ENCODE measurements at places on chromosomes 12 and 14.

- no peak for DNase-seq
Observed at GRCh38 chr14:88264116-88264515, 59.0 kb downstream of the KCNK10 start.

DNA sequence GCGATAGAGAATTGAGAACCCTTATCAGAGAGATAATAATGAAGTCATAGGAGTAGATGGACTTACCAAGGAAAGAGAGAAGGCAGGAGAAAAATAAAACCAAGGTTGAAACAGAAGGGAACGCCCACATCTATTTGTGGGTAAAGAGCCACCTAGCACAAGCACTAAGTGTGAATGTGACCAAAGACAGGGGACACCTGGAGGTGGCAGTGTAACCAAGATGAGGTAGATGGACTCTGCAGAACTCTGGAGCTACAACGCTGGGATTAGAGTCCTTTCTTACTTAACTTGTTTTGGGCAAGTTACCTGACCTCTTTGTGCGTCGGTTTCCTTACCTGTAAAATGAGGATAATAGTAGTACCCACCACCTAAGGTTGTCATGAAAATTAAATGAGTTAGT, 101.9 kb downstream of the SLC5A8 start:
- no peak for DNase-seq

DNA sequence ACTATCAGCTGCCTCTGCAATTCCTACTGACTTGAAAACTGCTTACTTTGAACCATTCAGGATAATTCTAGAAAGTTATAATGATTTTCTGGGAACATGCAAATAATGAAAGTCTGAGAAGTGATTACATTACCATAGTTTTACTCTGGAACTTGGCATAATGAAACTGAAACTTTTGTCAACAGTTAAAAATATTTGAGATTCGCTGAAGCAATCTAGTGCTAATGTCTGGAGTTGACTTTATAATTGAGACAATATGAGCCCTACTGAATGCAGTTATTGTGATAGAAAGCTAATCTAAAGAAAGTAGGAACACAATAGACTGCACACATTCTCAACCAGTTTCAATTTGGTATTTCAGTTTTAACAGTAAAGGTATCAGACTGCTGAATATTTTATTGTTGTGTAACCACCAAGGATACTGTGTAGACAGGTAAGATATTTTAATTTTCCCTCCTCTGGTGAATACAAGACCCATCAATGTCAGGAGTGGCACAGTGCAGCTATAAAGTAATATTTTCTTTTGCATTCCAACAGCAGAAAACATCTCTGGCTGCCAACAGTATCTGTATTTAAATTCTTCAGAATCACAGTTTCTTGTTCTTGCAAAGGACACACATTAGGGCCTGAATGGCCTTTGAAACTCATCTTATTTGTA, 483.5 kb downstream of the ATP23 start:
- DNase-seq: no peak

DNA sequence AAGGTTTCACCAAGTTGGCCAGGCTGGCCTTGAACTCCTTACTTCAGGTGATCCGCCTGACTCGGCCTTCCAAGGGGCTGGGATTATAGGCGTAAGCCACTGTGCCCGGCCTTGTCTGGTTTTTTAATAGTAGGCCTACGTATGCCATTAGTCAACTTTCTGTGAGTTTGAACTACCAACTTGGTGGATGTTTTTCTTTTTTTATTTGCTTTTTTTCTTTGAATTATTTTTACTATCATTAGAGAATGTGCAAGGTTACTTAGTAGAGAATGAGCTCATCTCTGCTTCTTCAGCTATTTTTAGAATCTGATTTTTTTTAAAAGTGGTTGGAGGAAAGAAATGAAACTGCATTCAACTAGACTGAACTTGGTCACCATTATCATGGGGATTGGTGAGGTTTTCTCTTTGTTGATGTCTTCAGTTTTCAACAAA, 51.4 kb downstream of the HMGA2 start:
- no peak for DNase-seq

- no peak for DNase-seq
Observed at GRCh38 chr14:92970271-92970670, 47.3 kb downstream of the CHGA start.

GRCh38 chr12:31003861-31004640, 69.6 kb upstream of the DDX11 start:
- DNase-seq: no peak

GRCh38 chr14:51862176-51862796, 1.9 kb downstream of the GNG2 start:
- no peak for DNase-seq

DNA sequence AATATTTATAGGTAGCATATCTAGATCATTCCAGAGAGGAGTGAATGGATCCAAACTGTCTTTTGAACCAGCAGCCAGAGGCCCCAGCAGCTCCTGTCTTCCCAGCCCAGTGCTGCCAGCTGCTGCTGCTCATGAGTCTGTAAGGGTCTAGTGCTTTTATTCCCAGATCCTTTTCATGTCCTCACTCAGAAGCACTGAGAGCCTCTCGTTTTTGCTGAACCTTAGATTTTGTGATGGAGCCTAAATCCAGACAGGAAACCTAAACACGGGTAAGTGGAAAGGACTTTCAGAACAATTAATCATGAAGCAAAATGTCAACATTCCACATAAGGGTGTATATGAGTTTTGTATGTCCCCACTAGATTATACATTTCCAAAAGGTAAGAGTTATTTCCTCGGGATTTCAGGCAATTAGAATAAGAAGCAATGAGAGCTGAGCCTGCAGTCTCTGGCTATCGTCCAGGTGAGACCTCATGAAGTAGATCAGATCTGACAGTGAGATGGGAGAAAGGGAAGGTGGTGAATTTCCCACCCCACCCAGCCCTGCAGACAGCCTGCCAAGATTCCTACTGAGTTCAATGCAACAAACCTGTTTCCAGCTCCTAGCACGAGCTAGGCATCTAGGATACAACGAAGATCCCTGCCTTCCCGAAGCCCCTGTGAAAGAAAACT, 84.4 kb downstream of the NINJ2 start:
- no peak for DNase-seq

DNA sequence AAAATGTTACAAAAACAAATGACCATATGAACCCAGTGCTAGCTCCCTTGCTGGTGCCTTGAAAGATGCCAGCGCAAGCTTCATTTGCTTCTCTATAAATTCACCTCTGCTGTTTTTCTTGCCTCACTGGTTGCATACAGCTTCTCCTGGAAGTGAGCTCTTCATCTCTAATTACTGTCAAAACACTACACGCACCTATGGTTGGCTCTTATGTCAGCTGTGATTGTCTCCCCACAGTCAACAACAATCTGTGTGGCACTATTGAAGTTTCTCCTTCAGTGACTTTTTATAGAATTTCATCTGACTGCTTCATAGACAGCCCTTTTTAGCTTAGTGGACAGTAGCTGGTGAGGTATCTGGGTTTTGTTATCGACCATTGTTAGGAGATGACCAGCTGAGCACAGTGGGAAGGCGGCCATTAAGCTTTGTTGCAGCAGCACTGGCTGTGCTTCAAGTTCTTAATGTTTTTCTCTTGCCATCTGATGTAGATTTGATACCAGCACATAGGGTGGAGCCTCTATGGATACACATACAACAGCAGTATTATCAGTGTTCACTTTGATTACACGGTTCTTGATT, 131.8 kb downstream of the KITLG start:
- no peak for DNase-seq

- DNase-seq: no peak
Observed at GRCh38 chr12:12086973-12087692, 16.4 kb downstream of the BCL2L14 start.

GRCh38 chr12:74449872-74450271, 87.8 kb upstream of the ATXN7L3B start:
- no peak for DNase-seq

DNA sequence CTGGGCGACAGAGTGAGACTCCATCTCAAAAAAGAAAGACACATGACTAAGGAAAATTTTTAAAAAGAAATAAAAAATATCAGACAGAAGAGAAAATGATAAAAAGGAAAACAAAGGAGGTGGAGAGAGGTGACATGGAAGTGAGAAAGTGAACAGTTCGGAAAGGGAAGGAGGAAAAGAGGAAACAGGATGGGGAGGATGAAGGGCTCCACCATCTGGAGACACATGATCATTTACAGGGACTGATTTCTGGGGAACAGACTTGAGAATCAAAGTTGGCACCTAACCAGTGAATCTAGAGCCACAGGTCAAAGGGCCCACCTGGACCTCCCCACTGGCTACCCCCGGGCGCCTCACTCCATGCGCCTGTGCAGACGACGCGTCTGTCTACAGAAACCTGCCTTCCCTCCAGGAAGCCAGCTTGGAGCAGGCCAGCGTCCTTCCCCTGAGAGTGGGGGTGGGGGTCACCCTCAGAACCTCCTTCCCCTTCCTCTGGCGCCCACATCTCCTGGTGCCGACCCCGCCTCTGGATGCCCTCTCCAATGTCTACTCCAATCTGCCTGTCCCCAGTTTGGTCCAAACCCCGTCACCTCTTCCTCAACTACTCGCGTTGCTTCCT, 60.5 kb downstream of the AMN start:
- no peak for DNase-seq

- DNase-seq: no peak
Observed at GRCh38 chr14:63091394-63091996, 46.2 kb upstream of the KCNH5 start.

- no peak for DNase-seq
Observed at GRCh38 chr14:103716091-103716801, 636 bp downstream of the ZFYVE21 start.

GRCh38 chr12:13811061-13811460, 170.3 kb downstream of the GRIN2B start:
- DNase-seq: no peak

DNA sequence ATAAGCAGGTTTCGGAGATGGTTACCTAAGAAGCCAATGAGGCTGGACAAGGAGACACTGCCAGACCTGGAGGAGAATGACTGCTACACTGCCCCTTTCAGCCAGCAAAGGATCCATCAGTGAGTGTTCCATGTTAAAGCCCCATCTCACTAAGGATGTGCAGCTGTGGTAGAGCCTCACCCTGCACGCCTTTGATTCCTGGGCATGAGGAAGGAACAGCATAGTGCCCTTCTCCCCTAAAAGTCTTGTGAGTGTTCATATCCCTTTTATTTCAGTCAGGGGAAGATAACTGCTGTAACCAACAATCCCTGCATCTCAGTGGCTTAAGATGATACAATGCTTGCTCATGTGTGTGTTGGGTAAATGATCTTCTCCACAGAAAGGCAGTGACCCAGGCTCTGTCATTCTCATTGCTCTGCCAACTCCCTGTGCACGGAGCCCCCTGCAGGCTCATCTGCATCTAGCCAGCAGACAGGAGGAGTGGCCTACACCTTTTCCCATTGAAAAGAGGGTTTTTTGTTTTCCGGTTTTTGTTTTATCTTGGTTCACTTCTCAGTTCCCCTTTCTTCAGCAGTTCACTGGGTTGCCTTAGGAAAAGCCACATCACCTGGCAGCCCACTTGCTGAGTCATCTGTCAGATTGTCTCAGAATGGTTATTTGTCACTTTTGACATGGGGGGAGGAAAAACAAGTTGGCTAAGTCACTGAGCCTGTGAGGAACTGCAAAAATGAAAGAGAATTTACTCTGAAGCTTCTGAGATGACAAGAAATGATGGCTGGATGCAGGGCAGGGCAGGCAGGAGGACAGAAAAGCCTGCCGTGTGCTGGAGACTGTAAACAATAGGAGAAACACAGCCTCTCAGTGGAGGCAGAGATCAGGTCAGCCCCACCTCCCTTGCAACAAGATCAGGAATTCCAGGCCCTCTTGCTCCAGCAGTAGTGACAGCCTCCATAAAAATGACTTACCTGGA, 193.3 kb downstream of the ANO4 start:
- DNase-seq: no peak

DNA sequence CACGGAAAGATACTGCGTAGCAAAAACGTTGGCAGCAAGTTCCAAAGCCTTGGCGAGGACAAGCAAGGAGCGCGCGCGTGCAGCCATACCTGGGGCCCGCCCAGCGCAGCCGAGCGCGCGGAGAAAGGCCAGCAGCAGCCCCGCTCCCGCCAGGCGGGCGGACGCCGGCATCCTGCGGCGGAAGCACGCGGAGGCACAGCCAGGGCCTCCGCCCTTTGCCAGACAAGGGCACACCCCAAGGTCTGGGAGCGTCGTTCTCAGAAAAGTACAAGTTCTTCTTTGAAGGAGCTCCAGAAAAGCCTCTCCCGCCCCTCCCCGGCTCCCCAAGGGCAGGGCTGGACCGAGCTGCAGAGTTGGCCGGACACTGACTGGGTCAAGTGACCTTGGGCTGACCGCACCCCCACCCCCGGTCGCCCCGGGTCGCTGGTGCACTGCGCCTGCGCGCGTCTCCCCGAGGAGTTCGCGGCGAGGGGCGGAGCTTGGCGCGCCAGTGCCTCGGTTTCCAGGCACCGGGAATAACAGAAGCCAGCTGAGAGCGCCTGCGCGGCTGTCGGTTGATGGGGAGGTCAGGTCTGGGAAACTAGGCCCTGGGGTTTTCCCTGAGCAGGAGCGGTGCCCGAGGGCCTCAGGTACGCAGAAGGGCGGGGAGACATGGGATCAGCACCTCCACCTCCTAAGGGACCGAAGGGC, at the start of gene ZC2HC1C:
TSS of gene ZC2HC1C (plus strand) at position 521 of the 690 bp plus-strand sequence. CDS start 933 bp downstream, outside the sequence.
- DNase-seq: peak; percentile 50

GRCh38 chr14:24911324-24912109, 138.4 kb downstream of the STXBP6 start:
- no peak for DNase-seq

DNA sequence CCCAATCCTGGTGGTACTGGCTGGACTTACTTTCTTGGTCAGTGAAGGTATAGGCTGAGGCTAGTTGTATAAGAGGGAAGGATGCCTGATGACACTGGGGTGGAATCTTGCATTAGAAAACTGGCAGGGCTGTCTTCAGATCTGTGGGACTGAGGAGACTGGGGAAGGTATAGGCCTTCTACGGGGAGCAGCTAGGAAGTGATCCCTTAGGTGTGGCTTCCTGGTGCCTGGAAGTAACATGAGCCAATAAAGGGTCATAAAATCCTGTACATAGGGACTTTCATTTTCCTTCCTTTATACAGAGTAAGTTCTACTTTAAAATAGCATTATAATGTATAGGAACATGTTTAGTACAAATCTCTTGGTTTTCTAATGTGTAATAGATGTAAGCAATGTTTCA, 716.8 kb downstream of the LRFN5 start:
- no peak for DNase-seq

DNA sequence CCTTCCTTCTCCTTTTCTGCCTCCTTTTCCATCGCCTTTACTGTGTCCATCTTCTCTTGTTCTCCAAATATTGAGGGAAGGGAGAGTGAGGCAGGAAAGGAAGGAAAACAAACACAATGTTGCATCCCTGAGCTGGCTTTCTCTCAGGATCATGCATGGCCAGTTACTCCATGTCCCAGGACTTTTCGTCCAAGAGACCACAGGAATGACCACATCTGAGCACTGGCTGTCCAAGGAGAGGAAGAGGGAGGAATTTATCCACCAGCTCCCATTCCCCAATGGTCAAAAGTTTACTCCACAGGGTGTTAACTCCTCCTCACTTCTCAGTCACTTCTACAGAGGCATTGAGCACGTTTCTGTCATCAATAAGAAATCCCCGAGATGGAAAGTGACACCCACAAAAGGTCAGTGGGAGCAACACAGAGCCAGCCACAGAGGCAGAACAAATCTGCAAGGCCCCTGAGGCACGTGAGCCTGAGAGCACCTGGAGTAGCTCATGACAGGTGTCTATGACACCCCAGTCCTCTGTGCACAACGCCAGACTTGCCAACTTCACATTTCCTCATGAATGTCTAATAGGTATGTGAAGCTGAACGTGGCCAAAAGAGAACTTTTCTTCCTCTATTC, 177.3 kb upstream of the NUDT4 start:
- no peak for DNase-seq

All from stimulated activated CD4-positive, alpha-beta T cell treated with anti-CD3 and anti-CD28 coated beads, TNF-alpha, amount 100 ng/mL, for 24 hours (primary cell).